Stimulated activated CD8-positive, alpha-beta memory T cell treated with anti-CD3 and anti-CD28 coated beads, Interleukin-4, amount 100 ng/mL, for 48 hours (primary cell): ENCODE measurements at places on chromosomes 12 and 14.

GRCh38 chr14:104871145-104871655 is 6.1 kb downstream of the CEP170B start:
- DNase-seq = no peak

DNA sequence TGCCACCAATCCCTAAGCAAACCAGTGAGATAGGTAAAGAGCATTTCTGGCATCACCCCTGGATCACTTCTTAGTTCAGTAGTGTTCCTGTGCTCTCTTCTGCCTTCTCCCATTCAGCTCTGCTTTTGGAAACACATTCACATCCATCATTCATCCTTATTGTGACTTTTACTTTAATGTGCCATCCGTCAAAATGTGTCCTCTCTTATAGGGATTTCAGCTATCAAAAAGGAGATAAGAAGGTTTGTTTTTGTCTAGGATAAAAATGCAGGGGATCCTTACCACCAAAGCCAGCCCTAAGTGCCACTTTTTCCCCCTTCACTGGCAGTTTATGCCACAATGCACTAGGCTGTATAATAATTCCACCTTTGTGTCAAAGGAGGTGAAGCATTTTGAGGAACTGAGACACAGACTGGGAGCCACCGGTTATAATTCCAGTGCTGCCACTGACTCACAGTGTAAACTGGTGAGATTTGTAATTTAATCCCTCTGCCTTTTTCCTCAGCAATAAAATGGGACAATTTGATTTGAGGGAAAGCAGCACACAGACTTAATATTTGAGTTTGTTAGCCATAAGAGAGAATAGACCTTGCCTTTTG is 158.6 kb downstream of the PAX9 start:
- DNase-seq = no peak

- peak; percentile 35 for DNase-seq
Observed at GRCh38 chr14:90060965-90061684, 669 bp upstream of the KCNK13 start.

- no peak for DNase-seq
Observed at GRCh38 chr12:114445401-114446323, 39.7 kb upstream of the TBX5 start.

GRCh38 chr14:39431416-39432178 is 636 bp downstream of the FBXO33 start:
- peak; percentile 62 for DNase-seq

GRCh38 chr12:130715998-130716968 is at the start of gene RIMBP2:
Gene RIMBP2 (minus strand): TSS chr12:130716299. CDS start chr12:130479013, 237,286 bp downstream.
- no peak for DNase-seq

DNA sequence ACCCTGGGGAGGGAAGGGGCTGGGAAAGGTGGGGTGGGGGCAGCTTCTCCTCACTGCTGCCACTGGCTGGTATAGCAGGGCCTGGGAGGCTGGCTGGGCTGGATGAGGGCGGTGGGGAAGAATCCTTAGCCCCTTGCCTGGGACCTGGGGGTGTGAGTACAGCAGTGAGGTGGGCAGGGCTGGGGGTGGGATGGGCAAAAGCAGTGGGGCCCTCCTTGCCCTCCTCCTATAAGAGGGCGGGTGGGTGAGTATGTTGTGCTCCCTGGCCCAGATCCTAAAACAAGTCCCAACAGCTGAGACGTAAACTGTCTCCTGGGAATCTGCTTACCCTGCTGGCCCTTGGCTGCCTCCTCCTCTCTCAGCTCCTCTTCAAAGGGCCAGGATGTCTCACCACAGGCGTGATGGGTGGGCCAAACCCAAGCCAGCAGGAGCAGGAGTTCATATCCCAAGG is 2.2 kb downstream of the NCKAP5L start:
- DNase-seq = no peak

DNA sequence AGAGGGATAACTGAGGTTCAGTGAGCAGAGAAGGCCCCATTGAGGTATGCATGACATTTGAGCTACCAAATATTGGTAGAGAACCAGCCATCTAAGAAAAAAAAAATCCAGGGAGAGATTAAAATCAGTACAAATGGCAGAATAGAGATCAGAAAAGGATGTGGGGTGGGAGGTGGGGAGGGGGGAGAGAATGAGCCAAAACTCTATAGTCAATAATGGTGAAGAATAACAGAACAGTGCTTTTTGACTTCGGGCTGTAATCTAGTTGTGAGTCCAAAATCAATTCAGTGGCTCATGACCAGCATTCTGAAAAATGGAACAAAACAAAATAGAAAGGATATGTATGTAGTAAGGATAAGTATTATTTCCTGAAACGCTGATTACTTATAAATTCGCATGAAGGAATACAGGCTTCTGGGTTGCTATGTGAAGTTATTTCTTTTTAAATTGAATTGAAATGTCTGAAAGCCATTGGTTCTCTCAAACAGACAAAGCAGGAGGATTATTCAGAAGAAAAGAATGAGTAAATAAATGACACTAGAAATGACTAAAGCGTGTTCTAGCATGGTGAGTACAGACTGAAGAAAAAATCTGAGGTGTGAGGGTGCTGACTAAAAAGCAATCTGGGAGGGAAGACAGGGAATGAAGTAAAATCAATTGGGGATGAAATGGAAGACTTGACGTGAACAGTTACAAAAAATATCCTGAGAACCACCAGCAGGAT is 72.4 kb downstream of the ATP2B1 start:
- no peak for DNase-seq

DNA sequence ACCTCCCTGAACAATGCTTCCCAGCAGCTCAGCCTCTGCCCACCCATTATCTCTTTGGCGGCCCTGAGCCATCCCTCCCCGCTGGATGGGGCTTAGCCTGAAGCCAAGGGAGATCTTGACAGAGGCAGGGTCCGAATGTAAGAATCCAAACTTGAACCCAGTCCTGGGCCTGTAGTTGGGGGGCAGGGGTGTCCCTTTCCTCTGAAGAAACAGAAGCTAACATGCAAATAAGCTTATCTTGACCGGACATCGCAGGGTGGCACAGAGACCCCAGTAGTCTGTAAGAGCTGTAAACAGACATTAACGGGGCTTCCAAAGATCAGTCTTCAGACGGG is 6.0 kb downstream of the DLK1 start:
- DNase-seq = no peak

GRCh38 chr12:109018296-109018695 is 2.6 kb downstream of the SVOP start:
- no peak for DNase-seq
